ENCODE measurements at places on chromosomes 13 and 19.

GRCh38 chr19:10230861-10231611 is at the start of gene S1PR2:
S1PR2 (minus strand) TSS chr19:10231331; CDS start chr19:10224905, 6,426 bp downstream.
- no peak for DNase-seq

DNA sequence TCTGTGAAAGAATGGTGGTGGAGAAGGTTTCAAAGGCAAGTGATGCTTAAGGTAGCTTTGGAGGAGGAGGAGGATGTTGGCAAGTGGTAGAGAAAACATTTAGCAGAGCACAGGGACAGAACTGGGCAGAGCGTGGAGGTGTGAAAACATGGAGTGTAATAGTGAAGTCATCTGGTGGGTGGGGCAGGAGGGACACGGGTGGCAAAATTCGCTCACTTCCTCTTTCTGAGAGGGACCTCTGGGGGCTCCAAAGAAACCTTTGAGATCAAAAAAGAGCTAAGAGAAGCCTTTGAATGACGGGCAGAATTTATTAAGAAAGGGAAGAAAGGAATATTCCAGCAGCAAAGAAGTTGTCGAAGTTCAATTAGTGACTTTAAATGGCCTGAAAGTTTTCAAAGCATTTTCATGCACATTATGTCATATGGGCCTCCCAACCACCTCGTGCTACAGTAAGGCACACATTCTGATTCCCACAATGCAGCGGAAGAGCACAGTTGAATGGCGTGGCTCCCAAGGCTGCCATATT is 82.8 kb downstream of the STARD13 start:
- no peak for DNase-seq

DNA sequence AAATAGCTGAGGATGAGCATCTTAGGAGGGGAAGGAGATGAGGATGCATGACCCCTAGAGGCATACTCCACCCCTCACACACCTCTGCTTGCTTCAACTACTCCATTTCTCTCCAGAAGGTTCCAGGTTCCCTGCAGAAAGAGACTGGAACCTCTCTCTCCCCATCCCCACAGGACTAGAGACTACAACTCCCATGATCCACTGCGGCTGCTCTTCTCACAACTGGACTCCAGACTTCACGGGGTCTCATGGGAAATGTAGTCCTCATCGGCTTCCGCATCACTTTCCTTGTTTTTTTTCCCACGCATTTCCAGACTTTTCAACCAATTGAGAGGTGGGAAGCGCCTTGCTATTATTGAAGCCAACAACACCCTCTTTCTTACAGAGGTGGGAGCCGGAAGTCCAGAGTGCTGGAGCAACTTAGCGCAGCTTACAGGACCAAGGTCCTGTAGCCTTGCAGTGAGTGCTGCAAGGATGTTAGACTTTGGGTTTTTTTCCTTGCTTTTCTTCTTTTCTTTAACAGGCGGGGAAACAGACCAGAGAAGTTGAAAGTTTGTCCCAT is 13.9 kb upstream of the CACNG6 start:
- DNase-seq = peak; percentile 64

GRCh38 chr13:32878163-32878562 is 138.1 kb upstream of the KL start:
- DNase-seq = no peak

DNA sequence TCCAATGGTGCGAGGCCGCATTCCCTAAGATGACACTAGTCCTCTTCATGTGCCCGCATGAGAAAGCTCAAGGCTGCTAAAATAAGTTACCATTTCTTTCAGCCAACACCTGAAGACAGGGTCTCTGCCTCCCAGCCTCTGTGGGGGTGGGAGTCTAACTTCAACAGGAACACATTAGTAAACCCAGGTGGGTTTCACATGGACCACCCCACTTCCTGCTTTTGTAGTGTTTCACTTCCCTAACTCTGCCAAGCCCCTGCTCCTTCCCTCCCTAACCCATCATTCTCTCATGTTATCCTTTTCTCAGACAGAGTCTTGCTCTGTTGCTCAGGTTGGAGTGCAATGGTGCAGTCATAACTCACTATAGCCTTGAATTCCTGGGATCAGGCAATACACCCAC is 783.6 kb downstream of the UQCRFS1 start:
- no peak for DNase-seq

DNA sequence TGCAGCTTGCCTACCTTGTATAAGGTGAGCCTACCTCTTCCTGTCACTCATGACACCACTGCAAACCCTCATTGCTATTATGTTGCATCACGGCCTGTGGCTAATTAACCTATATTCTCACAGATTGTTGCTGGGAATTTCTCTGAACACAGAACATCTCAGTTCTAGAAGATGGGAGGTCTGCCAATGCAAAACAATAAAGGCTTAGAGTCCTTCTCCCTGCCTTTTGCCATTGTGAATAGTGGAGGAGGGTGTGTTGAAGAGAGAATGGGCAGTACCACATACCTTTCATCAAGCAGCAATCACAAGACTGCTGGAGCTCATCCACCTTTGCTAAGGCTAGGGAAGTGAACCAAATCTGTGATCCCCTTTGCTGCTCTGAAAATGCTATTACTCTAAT is 34.4 kb downstream of the WDFY2 start:
- no peak for DNase-seq

- DNase-seq = peak; percentile 36
Observed at GRCh38 chr13:82758044-82758443, 1124.2 kb downstream of the SLITRK1 start.

DNA sequence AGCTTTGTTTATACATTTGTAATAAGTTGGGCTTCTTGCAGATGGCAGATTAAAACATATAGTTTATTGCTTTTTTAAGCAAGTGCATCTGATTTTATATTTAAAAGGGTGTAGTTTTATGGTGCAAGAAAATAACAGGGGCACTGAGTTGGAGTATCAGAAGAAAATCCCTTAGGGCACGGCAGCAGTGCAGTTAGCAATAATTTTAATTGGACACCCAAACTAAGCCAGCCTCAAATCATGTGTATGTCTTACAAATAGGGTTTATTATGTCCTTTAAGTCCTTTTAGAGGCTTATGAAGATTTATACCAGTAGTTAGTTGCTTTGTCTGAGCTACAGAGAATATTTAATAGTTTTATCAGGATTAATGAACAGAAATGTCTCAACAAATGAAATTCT is 57.5 kb downstream of the GPC6 start:
- DNase-seq = no peak

DNA sequence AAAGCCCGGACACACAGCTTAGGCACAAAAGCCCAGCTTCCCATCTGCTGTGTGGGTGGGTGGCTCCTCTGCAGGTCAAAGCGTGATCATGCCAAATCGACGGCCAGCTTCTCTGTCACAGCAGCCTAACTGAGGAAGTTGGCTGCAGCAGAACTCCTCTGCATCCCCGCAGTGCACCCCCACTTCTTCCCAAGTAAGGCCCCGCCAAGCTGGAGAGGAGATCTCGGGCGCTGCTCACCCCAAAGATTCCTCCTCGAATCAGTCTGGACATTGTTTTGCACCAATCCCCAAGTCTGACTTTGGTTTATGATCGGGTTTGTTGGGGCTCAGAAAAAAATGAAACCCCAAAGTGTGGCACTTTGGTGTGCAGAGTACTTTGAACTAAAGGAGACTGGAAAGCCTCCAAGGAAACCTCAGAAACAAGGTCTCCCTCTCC is 19.7 kb upstream of the CPB2 start:
- DNase-seq = no peak

Measured in NT2/D1 (cell line).